GM18507 (cell line): ENCODE measurements at places on chromosomes 4 and X.

GRCh38 chr4:184215709-184216328 lies 1.9 kb downstream of the ENPP6 start:
- DNase-seq: no peak

DNA sequence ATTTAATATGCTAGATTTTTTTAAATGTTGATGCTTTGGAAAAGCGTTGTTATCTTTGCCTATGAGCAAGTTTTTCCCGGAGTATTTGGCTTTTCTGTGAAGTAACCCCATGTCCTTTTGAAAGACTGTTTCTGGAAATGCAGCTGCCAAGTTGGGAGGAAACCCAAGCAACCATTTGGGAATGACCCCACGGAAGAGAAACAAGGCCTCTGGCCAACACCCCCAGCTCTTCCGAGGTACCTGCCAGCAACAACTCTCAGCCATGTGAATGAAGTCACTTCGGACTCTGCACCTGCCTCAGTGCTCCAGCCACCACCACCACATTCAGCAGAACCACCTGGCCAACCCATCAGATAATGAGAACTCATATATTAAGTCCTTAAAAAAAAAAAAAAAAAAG lies 36.2 kb upstream of the DHRSX start:
- DNase-seq: no peak

- no peak for DNase-seq
These were observed 48.0 kb downstream of the MRPL1 start for GRCh38 chr4:77910676-77911075.

GRCh38 chrX:21958916-21959315 lies 18.4 kb downstream of the SMS start:
- DNase-seq: no peak

DNA sequence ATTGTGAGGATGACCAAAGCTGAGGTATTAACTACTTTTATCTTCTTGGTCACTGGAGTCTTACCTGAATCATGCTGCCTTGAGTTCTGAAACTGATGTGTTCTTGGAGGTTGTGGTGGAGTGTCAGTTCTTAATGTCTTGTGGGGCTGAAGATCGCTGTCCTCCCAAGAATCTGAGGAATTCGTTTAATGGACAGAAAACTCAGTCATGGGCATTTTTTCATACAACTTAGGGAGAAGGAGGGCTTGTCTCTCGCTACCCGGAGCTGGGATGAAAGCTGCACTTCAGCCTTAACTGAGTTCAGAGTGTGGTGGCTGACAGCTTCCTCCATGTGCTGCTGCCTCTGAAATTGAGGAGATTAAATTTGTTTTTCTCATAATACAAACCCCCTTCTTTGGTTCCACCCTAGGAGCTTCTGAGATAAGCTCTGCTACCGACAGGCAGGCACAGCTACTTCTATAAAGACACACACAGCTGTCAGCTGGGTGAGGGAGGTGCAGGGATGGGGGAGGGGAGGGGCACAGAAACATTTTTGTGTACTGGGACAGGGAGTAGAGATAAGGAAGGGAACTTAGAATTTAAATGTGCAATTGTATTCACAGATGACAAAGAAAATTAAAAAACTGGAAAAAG lies 30.8 kb downstream of the RBBP7 start:
- DNase-seq: no peak

DNA sequence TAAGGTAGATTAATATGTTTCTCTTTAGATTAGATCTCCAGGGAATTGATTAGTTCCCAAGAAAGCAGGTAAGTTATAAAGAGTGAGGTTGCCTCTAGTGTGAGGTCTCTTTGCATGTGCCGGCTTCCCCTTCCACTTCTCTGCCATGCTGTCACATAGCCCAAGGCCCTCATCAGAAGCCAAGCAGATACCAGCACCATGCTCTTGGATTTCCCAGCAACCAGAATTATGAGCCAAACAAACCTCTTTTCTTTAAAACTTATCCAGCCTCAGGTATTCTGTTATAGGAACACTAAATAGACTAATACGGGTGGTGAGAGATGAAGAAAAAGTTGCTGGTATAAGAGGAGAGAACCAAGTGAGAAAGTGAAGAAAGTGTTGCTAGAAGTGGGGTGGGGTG lies 15.1 kb downstream of the ANKRD50 start:
- DNase-seq: no peak

GRCh38 chr4:35972814-35973213 lies 271.5 kb downstream of the ARAP2 start:
- no peak for DNase-seq

- no peak for DNase-seq
These were observed 728.2 kb downstream of the ARAP2 start for GRCh38 chr4:35516102-35516501.

- no peak for DNase-seq
These were observed 360.9 kb upstream of the ATOH1 start for GRCh38 chr4:93467484-93468155.

- DNase-seq: no peak
These were observed 407.6 kb upstream of the NDST3 start for GRCh38 chr4:117626664-117627063.

DNA sequence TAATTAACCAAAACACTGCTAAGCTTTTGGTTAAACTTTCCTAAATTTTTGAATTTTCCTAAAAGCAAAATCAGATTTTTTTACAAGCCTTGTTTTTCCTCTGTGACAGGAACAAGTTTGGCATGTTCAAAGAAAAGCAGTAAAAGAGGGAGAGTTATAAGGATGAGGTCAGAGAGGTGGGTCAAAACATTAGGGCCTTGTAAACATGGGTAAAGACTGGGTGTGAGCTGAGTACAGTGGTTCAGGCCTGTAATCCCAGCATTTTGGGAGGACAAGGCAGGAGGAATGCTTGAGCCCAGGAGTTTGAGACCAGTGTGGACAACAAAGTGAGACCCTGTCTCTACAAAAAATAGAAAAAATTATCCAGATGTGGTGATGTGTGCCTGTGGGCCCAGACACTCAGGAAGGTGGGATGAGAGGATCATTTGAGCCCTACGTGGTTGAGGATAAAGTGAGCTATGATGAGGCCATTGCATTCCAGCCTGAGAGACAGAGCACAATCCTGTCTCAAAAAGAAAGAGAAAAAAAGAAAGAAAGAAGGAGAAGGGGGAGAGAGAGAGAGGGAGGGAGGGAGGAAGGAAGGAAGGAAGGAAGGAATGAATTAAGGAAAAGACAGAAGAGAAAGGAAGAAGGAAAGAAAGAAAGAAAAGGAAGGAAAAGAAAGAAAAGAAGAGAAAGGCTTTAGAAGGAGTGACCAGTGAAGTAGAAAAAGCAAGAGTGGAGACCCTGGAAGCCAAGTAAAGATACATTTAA lies 17.0 kb upstream of the FRYL start:
- DNase-seq: no peak

GRCh38 chrX:7145454-7145853 lies 2.1 kb upstream of the STS start:
- DNase-seq: no peak

GRCh38 chr4:170089668-170090351 lies at the start of gene AADAT:
Gene AADAT, minus strand, starts transcription at chr4:170089956. Its CDS starts 266 bp downstream, at chr4:170089690.
- DNase-seq: no peak

DNA sequence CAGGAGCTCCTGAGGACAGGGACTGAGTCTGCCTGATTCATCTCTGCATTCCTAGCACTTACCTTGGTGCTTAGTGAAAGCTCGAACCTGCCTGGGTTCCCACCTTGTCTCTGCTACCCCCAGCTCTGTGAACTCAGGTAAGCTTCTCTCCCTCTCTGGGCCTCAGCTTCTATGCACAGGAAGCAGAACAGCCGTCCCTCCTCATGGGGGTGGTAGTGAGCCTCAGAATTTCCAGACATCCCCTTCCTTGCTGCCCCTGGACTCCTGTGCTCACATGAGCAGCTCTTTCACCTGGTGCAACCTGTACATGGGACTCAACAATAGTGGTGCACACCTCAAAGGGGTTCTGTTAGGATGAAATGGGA lies 50.8 kb downstream of the HTRA3 start:
- no peak for DNase-seq

DNA sequence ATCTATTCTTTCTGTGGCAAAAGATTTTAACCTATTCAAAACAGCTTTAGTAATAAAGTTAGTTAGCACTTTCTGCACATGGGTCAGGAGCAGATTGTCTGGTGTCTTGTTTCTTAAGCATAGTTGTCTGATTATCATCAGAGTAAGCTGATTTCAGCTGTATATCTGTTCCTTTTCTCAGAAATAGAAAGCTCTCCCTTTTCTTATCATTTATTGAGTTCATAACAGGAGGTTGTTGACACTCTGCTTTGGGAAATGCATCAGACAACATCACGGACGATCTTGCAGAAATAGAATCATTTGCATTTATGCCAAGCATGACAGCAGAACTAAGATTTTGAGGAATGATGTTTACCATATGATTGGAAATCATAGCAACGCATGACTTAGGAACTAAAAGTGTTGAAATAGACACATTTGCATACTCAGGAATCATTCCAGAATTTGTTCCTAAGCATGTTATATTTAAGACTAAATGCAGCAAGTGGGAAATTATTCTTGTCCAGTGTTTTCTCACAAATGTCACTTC lies 66.7 kb downstream of the RBMX2 start:
- DNase-seq: no peak

- no peak for DNase-seq
These were observed at the start of gene MAGEB6 for GRCh38 chrX:26192204-26192603. Gene MAGEB6, plus strand, starts transcription at chrX:26192440. Its CDS starts 1,407 bp downstream, at chrX:26193847.

DNA sequence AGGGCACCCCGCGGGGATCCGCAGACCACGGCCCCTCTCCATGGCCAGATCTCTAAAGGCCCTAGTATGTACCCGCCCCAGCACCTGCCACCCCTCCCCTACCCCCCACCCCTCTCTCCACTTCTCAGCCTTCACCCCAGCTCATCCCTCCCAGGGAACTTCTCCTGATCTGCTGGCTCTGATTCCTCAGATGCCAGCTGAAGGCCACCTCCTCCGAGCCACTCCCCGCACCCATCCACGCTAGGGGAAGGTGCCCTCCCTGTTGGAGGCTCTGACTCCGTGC lies 11.9 kb downstream of the PSAPL1 start:
- no peak for DNase-seq

GRCh38 chr4:67456577-67457196 lies 88.6 kb downstream of the CENPC start:
- DNase-seq: no peak

- no peak for DNase-seq
These were observed 357.7 kb upstream of the BOD1L1 start for GRCh38 chr4:13984991-13985800.

DNA sequence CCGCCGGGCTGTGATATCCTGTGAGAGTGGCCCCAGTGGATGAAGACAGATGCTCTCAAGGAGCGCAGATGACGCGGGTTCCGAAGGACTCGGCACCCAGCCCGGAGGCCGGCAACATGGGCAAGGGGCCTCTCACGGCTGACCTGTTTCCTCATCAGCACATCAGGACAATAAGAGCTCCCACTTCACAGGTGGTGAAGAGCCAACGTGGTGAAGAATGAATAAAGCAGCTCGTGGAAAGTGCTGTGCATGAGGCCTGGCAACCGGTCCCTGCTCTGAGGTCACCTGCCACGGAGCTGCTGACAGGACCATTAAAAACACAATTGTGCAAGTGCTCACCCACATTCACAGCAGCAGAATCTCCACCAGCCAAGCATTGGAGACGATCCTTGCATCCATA lies 22.9 kb downstream of the ABLIM2 start:
- DNase-seq: no peak

DNA sequence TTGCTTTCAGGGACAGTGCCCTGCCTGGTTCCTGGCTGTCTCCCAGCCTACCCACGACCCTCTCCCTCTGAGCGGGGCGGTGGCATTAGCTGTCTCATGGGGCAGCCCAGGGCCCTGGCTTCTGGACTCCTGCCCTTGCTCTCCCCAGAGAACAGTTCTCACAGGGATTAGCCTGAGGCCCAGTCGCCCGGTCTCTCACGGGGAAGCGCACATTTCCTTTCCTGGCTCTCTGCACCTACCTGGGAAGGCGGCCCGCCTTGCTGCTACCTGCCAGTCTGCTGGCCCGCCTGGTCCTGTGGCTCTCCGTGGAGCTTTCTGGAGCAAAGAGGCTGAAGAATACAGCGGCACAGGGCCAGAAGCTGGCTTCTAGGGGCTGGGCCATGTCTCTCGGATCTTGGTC lies 128.4 kb downstream of the FHDC1 start:
- no peak for DNase-seq

GRCh38 chr4:166802346-166802745 lies 431.9 kb downstream of the SPOCK3 start:
- DNase-seq: no peak

DNA sequence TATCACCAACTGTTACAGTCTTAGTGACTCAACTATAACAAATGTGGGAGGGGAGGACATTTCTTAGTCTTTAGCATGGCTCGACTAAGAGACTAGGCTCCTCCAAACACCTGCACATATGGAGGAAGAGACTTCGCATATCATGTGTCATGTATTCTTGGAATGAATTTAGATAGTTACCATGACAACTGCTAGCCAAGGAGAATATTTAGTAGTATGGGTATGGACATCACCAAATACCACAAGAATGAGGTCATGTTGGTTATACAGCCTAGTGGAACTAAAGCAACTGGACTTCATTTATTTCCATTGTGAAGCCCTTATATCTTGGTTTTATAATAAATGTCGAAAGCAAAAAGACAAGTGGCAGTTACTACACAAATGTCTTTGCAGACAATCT lies 512.3 kb downstream of the CFAP47 start:
- DNase-seq: no peak

GRCh38 chrX:139203651-139204570 lies 326.6 kb upstream of the F9 start:
- DNase-seq: no peak

DNA sequence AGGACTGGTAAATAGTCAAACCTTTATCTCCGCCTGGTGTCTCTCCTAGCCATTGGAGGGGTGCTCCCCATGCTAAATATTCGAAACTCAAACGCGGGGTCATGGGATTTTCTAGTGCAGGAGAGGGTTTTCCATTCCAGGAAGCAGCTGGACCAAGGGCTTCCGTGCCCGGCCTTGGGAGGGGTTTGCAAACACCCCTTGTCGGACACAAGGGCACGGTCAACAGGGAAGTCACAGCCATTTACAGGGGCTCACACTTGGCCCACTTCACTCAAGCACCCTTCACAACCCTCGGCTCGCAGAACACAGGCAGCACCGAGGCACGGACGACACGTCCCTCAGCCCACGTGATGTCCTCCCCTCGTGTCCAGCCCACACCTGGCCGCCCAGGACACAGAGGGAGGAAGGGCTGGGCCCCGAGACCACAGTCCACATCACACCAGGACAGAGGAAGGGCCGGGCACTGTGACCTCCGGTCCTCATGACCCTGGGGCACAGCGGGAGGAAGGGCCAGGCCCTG lies 10.3 kb upstream of the PLCXD1 start:
- DNase-seq: no peak

DNA sequence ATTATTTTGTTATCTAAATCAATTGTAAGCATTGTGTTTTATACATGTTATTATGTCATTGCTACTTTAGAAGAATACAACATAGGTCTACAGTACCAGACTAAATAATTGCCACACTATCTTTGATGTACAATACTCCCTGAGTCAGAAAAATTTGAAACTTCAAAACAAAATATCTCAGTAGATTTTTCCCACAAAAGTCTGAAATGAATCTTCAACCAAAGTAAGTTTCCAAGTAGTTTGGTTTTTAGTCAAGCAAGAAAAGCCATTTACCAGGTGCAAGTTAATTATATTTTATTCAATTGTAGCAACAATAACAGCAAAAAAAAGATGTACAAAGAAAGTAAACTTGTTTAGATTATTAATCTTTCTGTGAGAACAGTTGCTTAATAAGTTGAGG lies 11.4 kb upstream of the PARM1 start:
- DNase-seq: no peak
